ENCODE measurements at places on chromosomes 7 and 10.

- DNase-seq: no peak
These were observed 131.7 kb upstream of the HDAC9 start for GRCh38 chr7:18363751-18364380.

DNA sequence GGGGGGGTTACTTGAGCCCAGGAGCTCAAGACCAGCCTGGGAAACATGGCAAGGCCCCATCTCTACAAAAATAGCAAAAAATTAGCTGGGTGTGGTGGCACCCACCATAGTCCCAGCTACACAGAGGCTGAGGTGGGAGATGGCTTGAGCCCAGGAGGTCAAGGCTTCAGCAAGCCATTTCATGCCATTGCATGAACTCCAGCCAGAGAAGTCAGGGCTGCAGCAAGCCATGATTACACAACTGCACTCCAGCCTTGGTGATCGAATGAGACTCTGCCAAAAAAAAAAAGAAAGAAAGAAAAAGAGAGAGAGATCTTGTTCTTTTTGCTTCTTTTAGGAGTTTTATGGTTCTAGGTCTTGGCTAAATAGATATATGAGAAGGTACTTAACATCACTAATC lies 200.2 kb upstream of the PHYHIPL start:
- DNase-seq: no peak

DNA sequence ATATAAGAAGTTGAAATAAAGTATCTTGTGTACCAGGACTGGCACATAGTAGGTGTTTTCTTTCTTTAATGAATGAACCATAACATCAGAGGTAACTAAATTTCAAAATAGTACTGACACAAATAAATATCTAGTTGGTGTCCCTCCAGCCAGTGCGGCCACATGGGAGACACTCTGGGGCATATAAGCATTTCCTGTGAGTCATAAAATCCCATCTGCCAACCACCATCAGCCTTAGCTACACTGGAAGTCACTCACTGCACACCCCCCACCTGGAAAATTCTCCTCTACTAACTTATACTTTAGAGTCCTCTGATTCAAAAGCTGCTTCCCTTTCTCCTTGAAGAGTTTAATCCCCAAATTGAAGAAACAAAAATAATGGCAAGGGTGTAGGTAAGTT lies 32.5 kb downstream of the DYDC1 start:
- DNase-seq: no peak

GRCh38 chr10:129126982-129127381 lies 340.1 kb upstream of the MGMT start:
- DNase-seq: no peak

- DNase-seq: no peak
These were observed 66.1 kb downstream of the MCMBP start for GRCh38 chr10:119806334-119807130.

GRCh38 chr7:127978421-127978820 lies 52.8 kb downstream of the LRRC4 start:
- DNase-seq: no peak

DNA sequence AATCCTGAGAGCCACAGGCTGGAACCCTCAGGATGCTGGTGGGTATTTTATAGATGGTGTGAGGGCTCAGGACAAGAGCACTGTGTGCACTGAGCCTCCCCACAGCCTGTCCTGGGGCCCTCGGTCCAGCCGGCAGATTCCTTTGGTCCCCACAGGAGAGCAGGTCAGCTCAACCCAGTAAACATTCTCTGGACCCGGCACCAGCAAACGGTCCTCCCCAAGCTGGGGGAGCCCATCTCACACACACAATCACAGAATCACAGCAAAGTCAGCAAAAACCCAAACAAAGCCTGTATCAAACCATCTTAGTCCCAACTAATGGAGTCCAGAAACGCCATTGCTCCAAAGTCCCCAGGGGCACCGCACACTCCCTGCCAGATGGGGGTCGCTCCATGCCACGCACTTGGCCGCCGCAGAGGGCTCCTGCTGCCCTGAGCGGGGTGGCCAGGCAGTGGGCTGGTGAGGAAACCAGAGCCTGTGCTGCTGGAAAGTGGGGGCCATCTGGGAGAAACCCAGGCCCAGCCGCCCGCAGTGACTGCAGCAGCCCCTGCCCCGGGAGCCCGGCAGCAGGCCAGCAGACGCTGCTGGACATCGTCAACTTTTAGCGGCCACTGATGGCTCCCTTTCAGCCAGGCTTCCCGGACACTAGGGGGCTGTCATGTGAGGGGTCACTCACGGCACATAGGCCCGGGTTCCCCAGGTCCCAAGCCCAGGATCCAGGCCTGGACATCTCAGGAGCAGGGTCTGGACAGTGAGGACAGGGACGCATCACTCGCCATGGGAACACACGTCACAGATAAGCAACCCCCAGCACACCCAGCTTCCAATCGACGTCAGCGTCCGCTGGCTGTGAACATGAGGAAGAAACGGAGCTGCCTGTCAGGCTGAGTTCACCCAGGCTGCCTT lies 52.6 kb downstream of the DPYSL4 start:
- DNase-seq: no peak

DNA sequence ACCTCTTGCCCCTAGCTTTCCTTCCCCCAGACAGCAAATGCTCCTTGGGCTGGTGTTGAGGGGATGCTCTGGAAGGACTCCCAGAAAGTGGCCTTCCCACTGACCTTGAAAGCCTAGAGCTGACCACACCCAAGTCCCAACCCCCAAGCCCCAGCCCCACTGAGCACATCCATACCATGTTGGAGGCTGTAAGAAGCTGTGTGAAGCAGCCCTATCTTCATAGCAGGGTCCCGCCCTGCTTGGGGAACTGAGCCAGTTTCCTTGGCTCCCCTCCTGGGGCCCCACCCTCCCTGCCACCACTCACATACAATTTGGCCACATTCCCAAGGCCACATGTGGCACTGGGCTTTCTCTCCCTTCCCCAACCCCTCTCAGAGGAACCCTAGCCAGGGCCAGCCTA lies 72.3 kb upstream of the CACUL1 start:
- DNase-seq: no peak

DNA sequence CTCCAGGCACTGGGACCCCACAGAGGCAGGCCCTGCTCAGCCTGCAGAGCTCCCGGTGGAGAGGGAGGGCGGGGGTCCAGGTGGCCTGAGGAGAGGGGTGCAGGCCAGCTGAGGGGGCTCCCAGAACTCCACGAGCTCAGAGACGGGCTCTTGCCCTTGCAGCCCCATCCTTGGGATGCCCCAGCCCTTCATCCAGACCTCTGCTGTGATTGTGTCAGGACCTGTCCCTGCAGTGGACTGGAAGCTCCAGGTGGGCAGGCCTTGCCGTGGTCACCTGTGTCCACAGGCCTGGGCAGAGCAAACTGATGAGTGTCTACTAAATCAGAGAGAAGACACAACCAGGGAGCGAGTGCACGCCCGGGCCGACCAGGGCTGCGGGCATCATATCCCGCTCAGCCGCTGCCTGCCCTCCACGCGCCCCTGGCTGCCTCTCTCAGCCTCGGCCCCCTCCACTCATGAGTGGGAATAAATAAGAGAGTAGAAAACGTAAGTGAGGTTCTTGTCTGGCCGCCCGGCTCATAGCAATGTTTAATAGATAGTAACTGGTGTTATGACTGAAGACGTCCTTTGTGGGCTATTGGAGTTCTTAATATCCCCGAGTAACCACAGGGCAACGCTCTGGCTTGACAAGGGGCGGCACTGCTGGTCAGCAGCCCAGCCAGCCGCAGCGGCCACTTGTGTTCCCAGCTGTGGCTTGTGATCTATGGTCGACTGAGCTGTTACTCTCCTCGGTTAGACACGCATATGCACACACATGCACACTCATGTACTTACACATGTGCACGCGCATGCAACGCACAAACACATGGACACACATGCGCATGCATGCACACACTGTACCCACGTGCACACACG lies 105.6 kb downstream of the LHPP start:
- DNase-seq: no peak

GRCh38 chr7:110484356-110484755 lies 606.6 kb upstream of the LRRN3 start:
- no peak for DNase-seq
